ENCODE measurements at places on chromosomes 11 and 22. TPM values are rescaled to one million over a fixed set of nuclear protein-coding genes. Genes with fewer than 3 reads are reported as not detected.

- DNase-seq: no peak
Measured at GRCh38 chr11:71519546-71519945, 7.5 kb upstream of the KRTAP5-7 start.

DNA sequence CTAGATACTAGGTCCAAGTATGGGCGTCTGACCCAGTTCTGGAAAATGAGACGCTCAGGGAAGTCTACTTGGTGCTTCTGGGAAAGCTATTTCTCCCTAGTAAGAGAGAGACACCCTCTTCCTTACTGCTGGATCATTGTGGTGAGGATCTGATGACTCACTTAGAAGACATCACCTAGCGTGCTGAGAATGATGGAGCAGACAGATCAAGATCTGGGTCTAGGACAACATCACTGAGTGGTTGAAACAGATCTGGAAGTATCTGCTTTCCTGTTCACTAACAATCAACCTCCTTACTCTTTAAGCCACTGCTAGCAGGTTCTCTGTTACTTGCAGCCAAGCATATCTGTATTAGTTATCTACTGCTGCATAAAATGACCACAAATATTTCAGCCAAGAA, 38.3 kb upstream of the HMGXB4 start:
- DNase-seq: peak; percentile 43

- DNase-seq: no peak
Measured at GRCh38 chr22:24420977-24421343, 6.4 kb upstream of the ADORA2A start.

- DNase-seq: no peak
Measured at GRCh38 chr11:6268820-6269219, 9.2 kb downstream of the CCKBR start.

Gene TMEM151A
- not detected for total RNA-seq

Gene PUS3
- 12.7 TPM for total RNA-seq

Gene MYEOV
- total RNA-seq: 0.49 TPM

GRCh38 chr11:8956860-8957259, 7.4 kb downstream of the TMEM9B start:
- DNase-seq: no peak

GRCh38 chr11:69651834-69652620, 11.1 kb downstream of the CCND1 start:
- no peak for DNase-seq

Gene ISX
- not detected for total RNA-seq

Data from MCF 10A (cell line).